ENCODE measurements at places on chromosomes 4 and X. TPM values are rescaled to one million over a fixed set of nuclear protein-coding genes. Genes with fewer than 3 reads are reported as not detected.

GRCh38 chr4:78612398-78613178, 61.0 kb downstream of the ANXA3 start:
- no peak overlapping the region for H3K27ac ChIP-seq
- H3K27me3 ChIP-seq, result no peaks in the 10 kb centered on the region
- no peak for DNase-seq
- H3K4me1 ChIP-seq, result peaks cover 3% of the 10 kb centered on the region
- no peak overlapping the region for H3K4me3 ChIP-seq

Gene SMPX
- not detected for total RNA-seq

DNA sequence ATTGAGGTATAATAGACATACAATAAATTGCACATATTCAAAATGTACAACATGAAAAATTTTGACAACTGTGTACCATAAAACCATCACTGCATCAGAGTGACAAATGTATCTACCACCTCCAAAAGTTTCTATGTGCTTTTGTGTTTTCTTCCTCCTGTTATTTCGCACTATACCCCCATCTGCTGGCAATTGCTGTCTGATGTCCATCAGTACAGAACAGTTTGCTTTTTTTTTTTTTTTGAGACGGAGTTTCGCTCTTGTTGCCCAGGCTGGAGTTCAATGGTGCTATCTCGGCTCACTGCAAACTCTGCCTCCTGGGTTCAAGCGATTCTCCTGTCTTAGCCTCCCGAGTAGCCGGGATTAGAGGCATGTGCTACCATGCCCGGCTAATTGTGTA, 154.3 kb upstream of the GIMD1 start:
- no peak overlapping the region for H3K4me3 ChIP-seq
- H3K27me3 ChIP-seq, result no peaks in the 10 kb centered on the region
- no peak for DNase-seq
- H3K27ac ChIP-seq, result no peak overlapping the region
- no peaks in the 10 kb centered on the region for H3K36me3 ChIP-seq

DNA sequence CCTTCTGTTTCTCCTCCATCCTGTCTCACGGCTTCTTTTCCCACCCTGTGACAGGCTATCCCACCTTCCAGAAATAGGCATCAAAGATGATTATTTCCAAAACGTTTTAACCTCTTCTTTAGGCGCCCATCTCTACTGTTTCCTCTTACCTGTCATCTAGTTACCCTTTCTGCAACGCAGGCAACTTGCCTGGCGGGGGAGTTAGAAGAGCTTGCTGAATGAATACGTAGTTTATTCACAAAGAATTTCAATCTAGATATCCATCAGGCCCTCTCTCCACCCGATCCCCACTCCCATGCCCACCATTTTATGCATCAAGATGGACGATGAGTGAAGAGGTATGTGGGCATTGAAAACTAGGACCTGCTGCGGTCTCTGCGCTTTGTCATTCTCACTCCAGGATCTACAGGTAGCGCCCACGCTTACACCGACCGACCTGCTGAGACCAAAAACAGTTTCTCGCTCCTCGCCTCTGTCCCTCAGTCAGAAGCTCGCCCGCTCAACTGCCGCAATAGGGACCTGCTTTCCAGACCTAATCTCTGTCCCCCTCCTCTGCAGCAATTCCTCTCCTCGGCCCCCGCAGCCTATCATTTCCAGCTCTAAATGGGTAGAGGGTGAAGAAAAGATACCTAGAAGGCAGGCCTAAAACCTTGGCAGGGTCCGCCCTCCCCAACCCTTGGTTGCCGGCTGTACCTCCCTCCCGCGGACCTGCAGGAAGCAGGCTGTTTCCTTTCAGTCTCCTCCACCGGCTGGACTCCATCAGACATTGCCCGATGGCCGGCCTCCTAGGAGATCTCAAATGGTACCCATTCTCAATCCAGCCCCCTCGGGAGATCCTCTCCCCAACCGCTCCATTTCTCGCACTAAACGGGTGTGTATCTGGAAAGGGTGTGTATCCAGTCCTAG, 624 bp downstream of the BEX5 start:
- H3K27ac ChIP-seq, result peak overlapping the region; percentile 75
- H3K36me3 ChIP-seq, result no peaks in the 10 kb centered on the region
- peaks cover 8% of the 10 kb centered on the region for H3K4me1 ChIP-seq
- peak; percentile 2 for DNase-seq

DNA sequence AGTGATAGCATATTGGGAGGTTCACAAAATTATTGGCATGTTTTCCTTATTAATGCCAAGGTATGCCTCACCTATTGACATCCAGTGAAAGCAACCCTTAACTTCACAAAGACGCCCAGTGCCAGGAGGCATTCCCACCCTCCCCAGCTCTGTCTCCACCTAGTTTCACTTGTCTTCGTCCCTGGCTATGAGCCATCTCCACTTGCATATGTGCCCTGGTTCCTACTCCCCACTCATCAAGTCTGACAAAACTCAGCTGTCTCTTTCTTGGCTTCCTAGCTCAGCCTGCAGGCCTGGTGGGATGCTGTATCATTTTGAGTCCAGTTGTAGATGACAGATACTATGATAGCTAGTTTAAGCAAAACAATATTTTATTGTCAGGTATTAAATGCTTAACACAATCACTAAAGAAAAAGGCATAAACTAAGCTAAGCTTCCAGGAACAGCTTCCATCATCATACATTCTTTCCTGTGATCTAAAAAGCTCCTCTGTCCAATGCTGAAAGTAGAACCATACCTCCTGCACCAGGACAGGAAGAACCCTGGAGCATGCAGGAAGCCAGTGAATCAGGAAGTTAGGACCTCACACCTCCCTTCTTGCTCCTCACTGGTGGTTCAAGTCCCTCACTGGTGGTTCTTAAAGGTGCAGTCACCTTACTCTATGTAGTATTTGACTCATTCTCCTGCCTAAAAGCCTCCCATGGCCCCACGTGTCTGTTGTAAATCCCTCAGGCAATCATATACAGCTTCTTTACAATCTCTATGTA, 410.3 kb upstream of the RASGEF1B start:
- H3K4me3 ChIP-seq, result no peak overlapping the region
- H3K36me3 ChIP-seq, result no peaks in the 10 kb centered on the region
- DNase-seq, result no peak
- no peaks in the 10 kb centered on the region for H3K4me1 ChIP-seq
- no peak overlapping the region for H3K27ac ChIP-seq

- no peaks in the 10 kb centered on the region for H3K36me3 ChIP-seq
- no peak overlapping the region for H3K4me3 ChIP-seq
- no peak overlapping the region for H3K27ac ChIP-seq
Observed at GRCh38 chr4:73599182-73599581, 21.1 kb downstream of the RASSF6 start.

Gene ZFP92
- 0.60 TPM for total RNA-seq

DNA sequence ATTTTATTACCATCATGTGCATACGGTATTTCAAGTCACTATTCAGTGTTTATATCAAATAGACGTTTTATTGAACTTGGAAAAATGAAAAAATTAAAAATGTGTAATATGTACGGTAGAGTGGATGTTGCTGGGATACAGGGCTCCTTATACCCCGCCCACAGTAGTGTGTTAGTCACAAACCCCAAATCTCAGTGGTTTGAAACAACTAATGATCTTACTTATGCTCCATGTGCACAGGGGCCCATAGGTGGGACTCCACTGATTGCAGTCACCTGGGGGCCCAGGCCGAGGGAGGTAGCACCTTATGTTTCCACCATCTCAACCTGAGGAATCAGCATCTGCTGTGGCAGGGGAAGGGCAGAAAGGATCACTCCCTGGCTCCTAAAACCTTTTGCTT, 18.1 kb downstream of the LSM6 start:
- no peaks in the 10 kb centered on the region for H3K27me3 ChIP-seq
- no peak overlapping the region for H3K4me3 ChIP-seq
- no peak overlapping the region for H3K27ac ChIP-seq
- peaks cover 27% of the 10 kb centered on the region for H3K36me3 ChIP-seq
- H3K4me1 ChIP-seq, result no peaks in the 10 kb centered on the region
- DNase-seq, result no peak

Data from T-cell (primary cell).